ENCODE measurements at places on chromosomes 2 and 18. TPM values are rescaled to one million over a fixed set of nuclear protein-coding genes. Genes with fewer than 3 reads are reported as not detected.

The CYP1B1 gene
- total RNA-seq = 6.3 TPM

The RAMP1 gene
- total RNA-seq = 2.4 TPM

The PRKAG3 gene
- not detected for total RNA-seq

The SH2D6 gene
- under 0.01 TPM for total RNA-seq

The IL36G gene
- not detected for total RNA-seq

The OSGEPL1 gene
- 5.5 TPM for total RNA-seq

The PMAIP1 gene
- total RNA-seq = 0.79 TPM

The KRCC1 gene
- total RNA-seq = 26.3 TPM

The SEPTIN10 gene
- 90.2 TPM for total RNA-seq

The STARD6 gene
- total RNA-seq = not detected

The ST8SIA5 gene
- total RNA-seq = not detected

The KYNU gene
- 0.98 TPM for total RNA-seq

The DNER gene
- total RNA-seq = 7.9 TPM

The DSC1 gene
- 1.3 TPM for total RNA-seq

The IL1F10 gene
- total RNA-seq = not detected

The ARHGEF4 gene
- 5.9 TPM for total RNA-seq

The RESP18 gene
- not detected for total RNA-seq

The NMUR1 gene
- total RNA-seq = not detected

The SLC4A5 gene
- total RNA-seq = 1.2 TPM

The SNRNP27 gene
- 22.8 TPM for total RNA-seq

The SP5 gene
- not detected for total RNA-seq

The FOXI3 gene
- total RNA-seq = not detected

The GALNT1 gene
- 79.2 TPM for total RNA-seq

The VSNL1 gene
- total RNA-seq = 0.39 TPM

The PTPRN gene
- total RNA-seq = 0.11 TPM

The TMEM185B gene
- total RNA-seq = 47.2 TPM

The TACR1 gene
- not detected for total RNA-seq

The MAP4K4 gene
- 87.8 TPM for total RNA-seq

The LYG2 gene
- not detected for total RNA-seq

The ATG4B gene
- 85.3 TPM for total RNA-seq

The HJURP gene
- 7.9 TPM for total RNA-seq

The MEP1B gene
- total RNA-seq = 0.11 TPM

The DRC1 gene
- not detected for total RNA-seq

The RGPD3 gene
- under 0.01 TPM for total RNA-seq

The FN1 gene
- 15,002 TPM for total RNA-seq

The ACTR3 gene
- total RNA-seq = 227 TPM

The ZNF24 gene
- 25.5 TPM for total RNA-seq

The ABCG8 gene
- not detected for total RNA-seq

The SLC35F6 gene
- 67.6 TPM for total RNA-seq

The DUSP2 gene
- 1.6 TPM for total RNA-seq

The COL4A3 gene
- 0.39 TPM for total RNA-seq

The ALPI gene
- total RNA-seq = not detected

The DCDC2C gene
- total RNA-seq = not detected
